ENCODE measurements at places on chromosomes 16 and 17.

DNA sequence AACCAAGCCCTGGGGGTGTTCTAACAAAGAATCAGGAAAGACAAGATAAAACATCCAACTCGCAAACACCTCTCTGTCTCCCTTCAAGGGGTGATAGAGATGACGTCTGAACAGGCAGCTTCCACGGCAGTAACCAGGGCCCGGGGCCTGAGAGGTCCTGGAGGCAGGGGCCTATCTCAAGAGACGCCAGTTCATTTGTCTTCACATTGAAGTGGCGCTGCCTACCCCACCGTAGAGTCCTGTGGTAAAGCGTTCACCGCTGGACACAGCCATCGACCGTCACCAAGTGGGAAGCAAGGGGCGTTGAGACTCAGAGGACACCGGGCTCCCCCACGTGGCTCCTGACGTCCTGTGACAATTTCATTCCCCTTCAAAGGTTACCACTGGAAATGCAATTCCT is 21.4 kb downstream of the UTS2R start:
- DNase-seq, result no peak

DNA sequence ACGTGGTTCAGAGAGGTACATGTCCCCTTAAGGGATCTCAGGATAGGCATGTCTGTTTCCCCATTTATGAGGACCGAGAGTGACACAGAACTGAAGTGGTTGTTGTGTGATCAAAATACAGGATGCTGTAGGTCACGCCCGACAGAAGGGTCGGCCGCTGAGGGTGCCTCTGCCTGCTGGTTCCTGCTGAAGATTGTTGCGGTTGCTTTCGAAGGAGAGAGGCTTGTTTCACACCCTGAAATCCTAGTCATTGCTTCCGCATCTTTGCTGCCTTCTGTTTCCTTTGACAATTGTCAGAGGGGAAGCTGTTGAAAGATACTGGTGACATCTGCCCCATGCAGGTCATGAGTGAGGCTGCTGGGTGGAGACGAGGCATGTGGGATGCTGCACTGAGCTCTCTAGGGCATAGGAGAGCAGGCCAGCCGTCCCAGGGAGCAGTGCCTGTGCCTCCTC is 3.8 kb upstream of the NAT9 start:
- no peak for DNase-seq

GRCh38 chr16:78556421-78556820 is 457.0 kb downstream of the WWOX start:
- DNase-seq, result no peak

GRCh38 chr17:8611619-8612298 is 18.8 kb downstream of the MYH10 start:
- no peak for DNase-seq

DNA sequence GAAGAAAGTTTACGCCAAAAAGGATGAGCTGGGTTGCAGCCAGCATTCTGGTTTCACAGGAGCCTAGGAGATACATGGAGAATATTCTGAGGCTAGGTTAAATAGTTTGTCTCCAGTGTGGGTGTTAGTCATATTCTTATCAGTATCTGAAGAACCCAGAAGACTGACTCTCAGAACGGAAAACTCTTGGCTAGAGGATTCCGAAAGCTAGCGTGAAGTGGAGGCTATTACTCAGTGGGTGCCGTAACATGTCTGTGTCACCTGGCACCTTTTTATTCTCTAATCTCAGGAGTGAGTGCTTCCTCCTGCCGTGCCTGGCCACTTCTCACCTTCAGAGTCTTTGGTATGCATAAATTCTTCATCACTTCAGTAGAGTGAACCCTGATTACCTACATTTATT is 199.5 kb downstream of the WWOX start:
- DNase-seq, result no peak

DNA sequence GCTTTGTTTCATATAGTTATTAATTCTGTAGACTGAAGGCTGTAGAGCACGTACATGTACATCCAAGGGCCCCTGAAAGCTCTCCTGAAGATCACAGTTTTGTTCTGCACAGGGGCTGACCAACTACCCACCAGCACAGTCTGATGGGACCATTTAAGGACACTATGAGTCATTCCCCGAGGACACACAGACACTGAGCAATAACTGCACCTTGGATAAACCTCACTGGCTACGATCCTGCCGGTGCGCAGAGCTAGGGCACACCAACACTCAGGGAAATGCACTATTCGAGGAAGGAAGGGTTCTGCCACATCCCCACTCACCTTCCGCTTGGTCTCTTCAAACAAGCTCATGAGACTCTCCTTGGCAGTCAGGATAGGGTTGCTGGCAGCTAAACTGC is 20.3 kb downstream of the SMG6 start:
- no peak for DNase-seq

DNA sequence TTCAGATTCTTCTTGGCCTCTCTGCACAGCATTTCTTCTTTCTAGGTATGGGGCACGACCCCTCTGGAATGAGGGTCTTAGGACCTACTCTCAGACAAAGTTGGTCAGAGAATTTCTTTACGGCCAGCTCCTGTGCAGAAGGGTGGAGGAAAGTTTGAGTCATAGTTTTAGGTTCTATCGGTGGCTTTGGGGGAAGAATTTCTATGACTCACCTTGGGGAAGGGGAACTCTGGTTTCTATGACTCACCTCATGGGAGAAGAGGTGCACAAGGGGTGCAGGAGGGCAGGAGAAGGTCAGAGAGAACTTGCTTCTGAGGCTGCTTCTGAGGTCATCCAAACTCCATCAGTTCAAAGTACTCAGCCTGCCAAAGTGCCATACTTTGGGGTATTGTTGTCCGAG is 2.5 kb upstream of the ABCC12 start:
- no peak for DNase-seq

DNA sequence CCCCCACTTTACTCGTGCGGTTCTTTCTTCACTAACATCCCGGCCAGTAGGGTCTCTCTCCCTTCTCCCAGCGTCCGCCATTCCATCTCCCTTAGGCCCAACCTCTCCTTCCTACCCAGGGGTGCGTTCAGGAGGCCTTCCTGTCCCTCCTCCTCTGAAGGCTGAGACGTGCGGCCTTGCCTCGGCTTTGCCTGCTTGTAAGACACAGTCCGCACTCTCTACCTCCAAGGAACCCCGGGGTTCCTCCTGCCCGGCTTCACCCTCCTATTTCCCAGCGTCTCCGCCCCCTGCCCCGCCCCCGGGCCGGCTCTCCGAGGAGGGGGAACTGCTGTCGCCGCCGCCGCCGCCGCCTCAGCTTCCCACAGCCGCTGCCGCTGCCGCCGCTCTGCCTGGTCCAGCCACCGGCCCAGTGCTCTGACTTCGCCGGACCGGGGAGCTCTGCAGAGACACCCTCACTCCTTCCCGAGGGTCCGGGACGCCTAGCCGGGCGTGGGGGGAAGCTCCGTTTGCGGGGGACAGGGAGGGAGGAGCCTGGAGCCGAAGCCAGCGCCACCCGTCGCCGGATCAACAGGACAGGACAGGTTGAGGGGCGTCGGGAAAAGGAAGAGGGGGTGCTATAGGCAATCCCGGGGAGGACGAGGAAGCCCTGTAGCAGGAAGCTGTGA is 1.2 kb upstream of the FGF11 start:
- DNase-seq, result no peak

GRCh38 chr16:30398661-30399434 is 3.6 kb downstream of the ZNF48 start:
- no peak for DNase-seq

GRCh38 chr17:17325228-17325627 is 22.1 kb downstream of the NT5M start:
- DNase-seq, result no peak

GRCh38 chr17:12983991-12984884 is 33.6 kb downstream of the ELAC2 start:
- DNase-seq, result no peak

GRCh38 chr17:63364387-63364786 is 81.7 kb downstream of the CYB561 start:
- no peak for DNase-seq

DNA sequence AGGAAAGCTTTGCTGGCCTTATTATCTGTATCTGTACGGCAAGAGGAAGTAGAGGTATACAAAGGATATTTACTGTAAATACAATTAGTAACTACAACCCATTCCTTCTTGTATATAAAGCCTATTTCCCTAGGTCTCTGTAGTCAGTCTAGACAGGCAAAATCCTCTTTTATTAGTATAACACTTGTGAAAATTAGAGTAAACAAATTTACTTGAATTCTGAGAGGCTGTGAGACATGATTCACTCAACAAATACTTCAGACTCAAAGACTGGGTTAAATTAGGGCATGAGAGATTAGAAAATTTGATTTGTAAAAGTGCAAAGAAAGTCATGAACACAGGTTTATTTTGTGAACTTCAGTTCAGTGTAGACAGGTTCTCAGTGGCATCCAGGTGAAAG is 30.9 kb upstream of the CDH8 start:
- DNase-seq, result no peak

DNA sequence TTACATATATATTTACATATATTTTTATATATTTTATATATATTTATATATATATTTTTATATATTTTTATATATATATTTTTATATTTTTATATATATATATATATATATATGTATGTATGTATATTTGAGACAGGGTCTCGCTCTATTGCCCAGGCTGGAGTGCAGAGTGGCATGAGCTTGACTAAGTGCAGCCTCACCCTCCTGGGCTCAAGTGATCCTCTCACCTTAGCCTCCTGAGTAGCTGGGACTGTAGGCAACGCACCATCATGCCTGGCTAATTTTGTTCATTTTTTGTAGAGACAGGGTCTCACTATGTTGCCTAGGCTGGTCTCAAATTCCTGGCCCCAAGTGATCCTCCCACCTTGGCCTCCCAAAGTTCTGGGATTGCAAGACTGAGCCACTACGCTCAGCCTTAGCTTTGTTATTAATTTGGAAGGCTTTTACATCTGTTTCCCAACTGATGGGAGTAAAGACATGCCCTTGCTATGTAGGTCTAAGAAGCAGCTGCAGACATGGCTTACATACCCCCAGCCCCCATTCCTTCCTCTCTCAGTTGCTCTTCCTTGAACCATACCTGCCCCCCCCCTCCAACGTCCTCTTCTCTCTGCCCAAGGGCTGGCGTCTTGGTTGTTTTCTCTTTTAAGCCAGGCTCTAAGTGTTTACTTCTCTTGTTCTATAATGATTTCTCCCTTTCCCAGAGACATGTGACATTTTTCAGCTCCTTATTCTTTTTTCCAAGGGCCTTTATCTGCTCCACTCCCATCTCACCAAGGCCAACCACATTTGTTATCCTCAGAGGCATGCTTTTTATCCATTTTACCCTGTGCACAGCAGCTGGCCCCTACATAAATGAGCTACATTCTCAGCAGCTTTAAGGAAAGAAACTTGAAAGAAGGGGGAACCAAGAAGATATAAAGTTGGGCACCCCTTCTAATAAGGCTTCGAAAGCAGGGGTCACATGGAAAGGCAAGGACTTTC is 64.2 kb upstream of the ATF7IP2 start:
- no peak for DNase-seq

GRCh38 chr16:67458121-67458641 is 22.8 kb downstream of the ATP6V0D1 start:
- DNase-seq, result no peak

- DNase-seq, result no peak
These were observed 2.6 kb downstream of the NT5C start for GRCh38 chr17:75128694-75129505.

DNA sequence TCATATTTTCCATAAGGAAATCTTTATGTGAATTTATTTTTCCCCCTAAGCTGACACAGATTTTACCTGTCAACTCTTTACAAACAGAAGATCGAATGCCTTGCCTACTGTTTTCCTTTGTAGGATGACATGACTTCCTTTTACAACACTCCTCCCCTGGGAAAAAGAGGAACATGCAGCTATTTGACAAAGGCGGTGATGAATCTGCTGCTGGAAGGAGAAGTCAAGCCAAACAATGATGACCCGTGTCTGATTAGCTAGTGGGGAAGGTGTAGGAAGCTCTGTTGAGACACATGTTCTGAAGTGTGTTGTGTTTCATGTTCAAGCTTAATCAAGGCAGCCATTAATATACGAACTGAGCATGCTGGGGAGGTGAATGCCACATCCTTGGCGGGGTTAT is 238.0 kb downstream of the PHKB start:
- no peak for DNase-seq

GRCh38 chr17:59963738-59964481 is 630 bp downstream of the RNFT1 start:
- DNase-seq, result no peak

- no peak for DNase-seq
These were observed 45.2 kb downstream of the PIGL start for GRCh38 chr17:16262201-16262600.

DNA sequence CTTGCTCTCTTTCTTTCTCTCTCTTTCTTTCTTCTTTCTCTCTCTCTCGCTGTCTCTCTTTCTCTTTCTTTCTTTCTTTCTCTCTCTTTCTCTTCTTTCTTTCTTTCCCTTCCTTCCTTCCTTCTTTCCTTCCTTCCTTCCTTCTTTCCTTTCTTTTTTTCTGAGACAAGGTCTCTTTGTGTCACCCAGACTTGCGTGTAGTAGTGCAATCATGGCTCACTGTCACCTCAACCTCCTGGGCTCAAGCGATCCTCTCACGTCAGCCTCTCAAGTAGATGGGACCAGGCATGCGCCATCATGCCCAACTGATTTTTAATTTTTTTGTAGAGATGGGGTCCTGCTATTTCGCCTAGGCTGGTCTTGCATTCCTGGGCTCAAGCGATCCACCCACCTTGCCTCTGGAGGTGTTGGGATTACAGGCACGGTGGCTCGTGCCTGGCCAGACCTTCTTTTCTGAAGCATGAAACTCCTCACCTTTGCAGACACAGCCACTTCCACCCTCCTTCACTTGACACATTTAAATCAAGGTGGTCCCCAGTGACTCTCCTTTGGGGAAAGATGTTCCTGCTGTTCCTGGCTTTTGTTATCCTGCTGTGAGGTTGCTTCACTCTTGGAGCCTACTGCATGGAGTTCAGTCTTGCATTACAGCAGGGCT is 26.8 kb upstream of the NKD1 start:
- no peak for DNase-seq

DNA sequence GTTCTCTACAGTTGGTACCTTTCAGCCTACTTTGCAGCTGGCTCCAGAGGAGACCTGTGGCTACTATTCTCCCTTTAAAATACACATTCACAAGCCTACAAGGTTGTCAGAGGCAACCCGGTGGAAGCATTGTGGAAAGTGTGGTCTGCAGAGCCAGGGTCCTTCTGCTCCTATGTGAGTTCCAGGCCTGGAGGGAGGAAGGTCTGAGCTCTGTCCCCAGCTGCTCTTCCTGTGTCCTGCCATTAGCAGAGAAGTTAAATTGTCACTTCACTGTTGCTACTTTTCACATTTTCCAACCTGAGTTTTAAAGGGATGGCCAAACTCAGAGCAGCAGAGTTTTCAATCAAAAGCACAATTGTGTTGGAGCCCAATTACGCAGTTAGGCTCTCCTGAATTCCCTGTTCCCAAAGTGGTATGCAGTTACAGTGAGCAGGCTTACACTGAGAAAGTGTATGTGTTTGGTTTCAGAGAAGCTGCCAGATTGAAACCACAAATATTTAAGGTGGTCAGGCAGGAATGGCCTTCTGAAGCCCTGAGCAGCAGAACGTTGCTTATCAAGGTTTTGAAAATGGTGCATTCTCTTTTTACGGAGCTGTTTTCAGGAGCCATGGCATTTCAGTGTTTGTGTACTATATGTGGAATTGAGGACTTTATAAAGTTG is 25.0 kb downstream of the MAP3K3 start:
- no peak for DNase-seq

GRCh38 chr17:61331886-61332285 is 67.8 kb upstream of the TBX2 start:
- DNase-seq, result no peak

- DNase-seq, result no peak
These were observed 64.5 kb downstream of the LMF1 start for GRCh38 chr16:906296-906695.

- no peak for DNase-seq
These were observed 34.8 kb downstream of the CMTM3 start for GRCh38 chr16:66639091-66639885.

All from DMS 273 treated with DMSO at 0.1 percent for 48 hours (cell line).